ENCODE measurements at places on chromosomes 2 and 18.

DNA sequence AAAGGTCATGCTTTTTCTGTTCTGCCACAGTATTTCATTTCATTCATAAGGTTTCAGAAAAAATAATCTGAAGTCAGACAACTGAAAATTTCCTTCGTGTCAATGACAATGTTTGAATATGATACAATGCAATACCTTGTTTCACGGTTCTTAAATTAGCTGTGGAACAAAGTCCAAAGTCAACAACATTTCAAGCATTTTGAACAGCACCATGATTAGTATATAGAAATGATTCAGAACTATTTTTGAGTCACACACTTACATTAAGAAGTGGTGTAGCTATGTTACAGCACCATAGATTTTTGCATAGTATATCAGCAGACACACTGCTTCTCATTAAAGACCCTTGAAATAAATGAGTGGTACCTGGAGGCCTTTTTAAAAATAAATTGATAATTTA, 178.3 kb upstream of the DSEL start:
- no peak for DNase-seq

DNA sequence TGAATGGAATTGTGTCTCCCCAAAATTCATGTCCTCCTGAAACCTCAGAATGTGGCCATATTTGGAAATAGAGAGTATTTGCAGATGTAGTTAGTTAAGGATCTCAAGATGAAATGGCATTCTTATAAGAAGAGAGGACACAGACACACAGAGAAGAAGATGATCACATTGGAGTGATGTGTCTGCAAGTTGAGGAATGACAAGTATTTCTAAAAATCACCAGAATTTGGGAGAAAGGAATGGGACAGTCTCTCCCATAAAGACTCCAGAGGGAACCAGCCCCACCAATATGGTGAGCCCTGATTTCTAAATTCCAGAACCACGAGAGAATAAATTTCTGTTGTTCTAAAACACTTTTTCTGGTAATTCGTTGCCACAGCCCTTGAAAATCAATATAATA, 166.3 kb downstream of the C1D start:
- DNase-seq: no peak

DNA sequence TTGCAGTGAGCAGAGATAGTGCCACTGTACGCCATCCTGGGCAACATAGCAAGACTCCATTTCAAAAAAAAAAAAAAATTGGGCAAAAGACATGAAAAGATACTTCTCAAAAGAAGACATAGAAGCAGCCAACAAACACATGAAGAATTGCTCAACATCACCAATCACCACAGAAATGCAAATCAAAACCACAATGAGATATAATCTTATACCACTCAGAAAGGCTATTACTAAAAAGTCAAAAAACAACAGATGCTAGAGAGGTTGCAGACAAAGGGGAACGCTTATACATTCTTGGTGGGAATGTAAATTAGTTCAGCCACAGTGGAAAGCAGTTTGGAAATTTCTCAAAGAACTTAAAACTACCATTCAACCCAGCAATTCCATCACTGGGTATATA, 43.1 kb upstream of the CHAC2 start:
- peak; percentile 6 for DNase-seq

GRCh38 chr2:200243441-200243840, 63.1 kb upstream of the SPATS2L start:
- DNase-seq: no peak
